ENCODE measurements at places on chromosomes 1 and 21.

DNA sequence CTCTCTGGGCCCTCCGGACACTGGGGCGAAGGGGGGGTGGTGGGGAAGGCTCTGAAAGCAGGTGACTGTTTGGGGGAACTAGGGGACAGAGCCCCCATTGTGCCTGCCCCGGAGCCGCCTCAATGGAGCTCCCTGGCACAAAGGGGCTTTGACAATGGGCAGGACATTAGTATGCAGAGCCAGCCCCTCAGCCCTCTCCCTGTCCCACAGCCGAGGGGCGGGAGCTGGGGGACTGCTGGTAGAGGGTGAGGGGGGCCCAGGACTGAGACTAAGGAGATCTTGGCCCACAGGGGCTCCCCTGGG is 7.8 kb downstream of the KCNJ10 start:
- no peak for DNase-seq

DNA sequence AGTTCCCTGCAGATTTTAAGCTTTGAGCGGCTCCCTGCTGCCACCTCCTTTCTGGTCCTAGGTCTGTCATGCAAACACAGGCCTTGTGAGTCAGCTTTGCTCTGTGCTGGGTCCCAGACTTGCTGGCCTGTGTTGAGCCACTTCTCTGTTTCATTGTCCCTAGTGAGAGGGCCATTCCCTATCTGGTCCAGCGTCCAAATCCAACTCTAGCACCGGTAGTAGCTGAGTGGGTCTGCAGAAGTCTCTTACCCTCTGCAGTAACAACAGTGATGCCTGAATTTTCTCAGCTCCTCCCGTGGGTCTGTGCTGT is 5.8 kb downstream of the TTC22 start:
- DNase-seq = no peak

GRCh38 chr1:226135059-226135651 is 51.4 kb downstream of the ACBD3 start:
- no peak for DNase-seq

DNA sequence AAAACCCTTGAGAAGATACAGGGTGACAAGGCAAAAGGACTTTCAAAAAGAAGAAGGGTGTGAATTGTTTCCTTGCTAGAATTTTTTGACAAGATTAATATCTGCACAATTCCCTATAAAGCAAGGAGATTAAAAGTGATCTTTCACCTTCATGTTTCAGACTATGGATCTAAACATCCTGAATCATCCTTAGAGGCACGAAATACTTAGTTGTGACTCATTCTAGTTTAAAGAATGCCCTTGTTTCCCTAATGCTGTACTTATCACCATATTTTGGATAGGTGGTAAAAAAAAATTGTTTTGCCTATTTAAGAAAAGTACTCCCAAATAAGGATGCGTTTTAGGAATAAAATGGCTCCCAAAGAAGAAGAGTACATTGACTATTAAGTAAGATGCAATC is 415.1 kb downstream of the LRRIQ3 start:
- no peak for DNase-seq

GRCh38 chr1:33826311-33826710 is 37.6 kb upstream of the HMGB4 start:
- no peak for DNase-seq

DNA sequence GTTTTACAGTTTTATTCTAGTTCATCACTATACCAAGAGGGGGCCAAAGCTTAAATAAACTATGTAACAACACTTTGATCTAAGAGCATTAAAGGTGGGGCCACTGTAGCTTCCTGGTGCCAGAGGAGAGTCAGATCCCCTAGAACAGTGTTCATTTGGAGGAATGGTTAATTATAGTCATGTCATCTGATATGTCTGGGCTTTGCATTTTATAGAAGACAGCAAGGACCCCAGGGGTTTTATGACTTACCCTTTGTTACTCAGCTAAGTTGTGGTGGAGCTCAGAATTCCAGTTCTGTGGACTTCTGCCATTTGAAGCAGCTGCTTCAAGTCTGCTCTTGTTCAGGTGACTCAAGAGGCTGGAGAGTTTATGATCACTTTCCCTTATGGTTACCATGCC is 16.7 kb downstream of the KDM4A start:
- no peak for DNase-seq

DNA sequence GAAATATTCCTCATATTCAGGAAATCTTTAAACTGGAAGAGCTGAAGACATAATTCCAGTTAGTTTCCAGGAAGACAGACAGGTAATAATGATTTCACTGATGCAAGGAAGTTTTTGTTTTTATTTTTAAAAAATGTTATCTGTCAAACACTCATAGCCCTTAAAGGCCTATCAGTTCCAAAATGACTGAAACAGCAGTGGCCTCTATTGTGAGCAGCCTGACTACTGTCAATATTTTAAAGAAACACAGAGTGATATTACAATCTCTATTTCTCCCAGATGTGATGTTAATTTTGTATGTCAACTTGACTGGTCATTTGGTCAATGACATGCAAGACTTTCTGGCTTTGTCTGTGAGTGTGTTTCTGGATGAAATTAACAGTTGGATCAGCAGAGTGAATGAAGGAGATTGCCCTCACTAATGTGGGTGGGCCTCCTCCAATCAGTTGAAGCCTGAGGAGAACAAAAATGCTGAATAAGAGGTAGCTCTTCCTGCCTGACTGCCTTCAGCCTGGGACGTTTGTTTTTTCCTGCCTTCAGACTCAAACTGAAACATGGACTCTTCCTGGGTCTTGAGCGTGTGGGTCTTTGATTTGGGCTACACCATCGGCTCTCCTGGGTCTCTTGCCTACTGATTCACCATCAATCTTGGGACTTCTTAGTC is 31.3 kb upstream of the SLC30A10 start:
- no peak for DNase-seq

- DNase-seq = no peak
Observed at GRCh38 chr1:54273092-54273794, 73.3 kb downstream of the MRPL37 start.

DNA sequence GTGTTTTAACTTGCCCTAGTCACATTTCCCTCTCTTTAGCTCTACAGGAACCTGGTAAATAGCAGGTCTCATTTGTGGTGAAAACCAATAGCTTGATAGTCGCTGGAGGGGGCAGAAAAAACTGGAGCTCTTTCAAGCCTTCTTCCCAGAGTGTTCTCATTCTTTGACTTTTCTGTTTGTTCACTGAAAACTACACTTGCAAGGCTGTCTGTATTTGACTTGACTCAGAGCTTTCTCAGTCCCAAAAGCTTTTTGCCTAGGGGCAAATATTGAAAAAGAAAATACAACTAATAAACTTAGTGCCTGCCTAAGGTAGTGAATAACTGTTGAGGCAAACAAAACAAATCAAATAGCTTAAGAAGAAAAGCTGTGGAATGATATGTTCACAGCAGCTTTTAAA is 217.1 kb upstream of the CHRM3 start:
- DNase-seq = no peak

- DNase-seq = no peak
Observed at GRCh38 chr1:154440036-154440804, 35.1 kb downstream of the IL6R start.

- DNase-seq = no peak
Observed at GRCh38 chr1:180002437-180002836, 47.8 kb downstream of the CEP350 start.

DNA sequence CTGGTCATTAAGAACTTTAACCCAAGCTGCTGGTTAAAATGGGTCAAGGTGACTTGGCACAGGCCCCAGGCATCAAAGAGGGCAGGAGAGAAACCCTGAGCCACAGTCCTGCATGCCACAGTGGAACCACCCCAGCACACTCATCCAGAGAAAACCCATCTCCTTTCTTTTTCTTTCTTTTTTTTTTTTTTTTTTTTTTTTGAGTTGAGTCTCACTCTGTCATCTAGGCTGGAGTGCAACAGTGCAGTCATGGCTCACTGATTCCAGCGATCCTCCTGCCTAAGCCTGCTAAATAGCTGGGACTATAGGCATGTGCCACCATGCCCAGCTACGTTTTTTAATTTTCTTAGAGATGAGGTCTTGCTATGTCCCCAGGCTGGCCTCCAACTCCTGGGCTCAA is 109.2 kb upstream of the RAB4A start:
- no peak for DNase-seq

DNA sequence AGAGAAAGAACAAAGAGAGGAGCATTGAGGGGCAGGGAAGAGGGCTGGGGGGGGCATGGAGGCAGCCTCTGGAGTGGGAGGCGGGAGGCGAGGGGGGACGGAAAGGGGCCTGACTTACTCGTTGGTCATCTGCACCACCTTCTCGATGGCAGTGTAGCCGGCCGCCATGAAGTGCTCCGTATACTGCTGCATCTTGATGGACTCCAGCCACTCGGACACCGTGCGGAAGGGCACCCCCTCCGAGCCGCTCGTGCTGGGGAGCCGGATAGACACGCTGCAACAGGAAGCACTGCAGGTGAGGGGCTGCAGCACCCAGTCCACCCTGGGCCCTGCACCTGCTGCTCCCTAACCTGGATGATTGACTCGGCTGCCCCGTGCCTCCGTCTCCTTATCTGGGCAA is 26.6 kb downstream of the EPHA2 start:
- DNase-seq = no peak

GRCh38 chr1:53689736-53690326 is 49.1 kb downstream of the GLIS1 start:
- DNase-seq = no peak

GRCh38 chr21:26280148-26280547 is 109.6 kb upstream of the APP start:
- DNase-seq = no peak

- DNase-seq = no peak
Observed at GRCh38 chr21:15616864-15617574, 112.8 kb upstream of the USP25 start.

GRCh38 chr1:151995774-151996173 is 2.1 kb upstream of the S100A10 start:
- DNase-seq = no peak
